Stimulated activated CD8-positive, alpha-beta memory T cell treated with anti-CD3 and anti-CD28 coated beads, Interleukin-15, amount 100 ng/mL, for 1 hour (primary cell): ENCODE measurements at places on chromosomes 5 and 9.

DNA sequence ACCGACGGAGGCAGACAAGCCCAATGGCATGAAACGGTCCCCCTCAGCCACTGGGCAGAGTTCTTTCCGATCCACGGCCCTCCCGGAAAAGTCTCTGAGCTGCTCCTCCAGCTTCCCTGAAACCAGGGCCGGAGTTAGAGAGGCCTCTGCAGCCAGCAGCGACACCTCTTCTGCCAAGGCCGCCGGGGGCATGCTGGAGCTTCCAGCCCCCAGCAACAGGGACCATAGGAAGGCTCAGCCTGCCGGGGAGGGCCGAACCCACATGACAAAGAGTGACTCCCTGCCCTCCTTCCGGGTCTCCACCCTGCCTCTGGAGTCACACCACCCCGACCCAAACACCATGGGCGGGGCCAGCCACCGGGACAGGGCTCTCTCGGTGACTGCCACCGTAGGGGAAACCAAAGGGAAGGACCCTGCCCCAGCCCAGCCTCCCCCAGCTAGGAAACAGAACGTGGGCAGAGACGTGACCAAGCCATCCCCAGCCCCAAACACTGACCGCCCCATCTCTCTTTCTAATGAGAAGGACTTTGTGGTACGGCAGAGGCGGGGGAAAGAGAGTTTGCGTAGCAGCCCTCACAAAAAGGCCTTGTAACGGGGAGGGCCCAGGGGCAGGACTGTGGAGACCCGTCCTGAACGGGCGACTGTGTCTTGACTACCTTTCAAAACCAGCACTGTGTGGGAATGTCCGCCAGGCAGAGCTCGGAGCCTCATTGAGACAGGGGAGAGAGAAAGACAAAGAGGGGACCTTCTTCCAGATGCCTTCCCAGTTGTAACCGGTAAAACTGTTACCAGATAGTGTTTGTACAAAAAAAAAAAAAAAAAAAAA lies 29.9 kb downstream of the CD180 start:
- DNase-seq: peak; percentile 42

- no peak for DNase-seq
These were observed 63.8 kb upstream of the PPARGC1B start for GRCh38 chr5:149666212-149666852.

DNA sequence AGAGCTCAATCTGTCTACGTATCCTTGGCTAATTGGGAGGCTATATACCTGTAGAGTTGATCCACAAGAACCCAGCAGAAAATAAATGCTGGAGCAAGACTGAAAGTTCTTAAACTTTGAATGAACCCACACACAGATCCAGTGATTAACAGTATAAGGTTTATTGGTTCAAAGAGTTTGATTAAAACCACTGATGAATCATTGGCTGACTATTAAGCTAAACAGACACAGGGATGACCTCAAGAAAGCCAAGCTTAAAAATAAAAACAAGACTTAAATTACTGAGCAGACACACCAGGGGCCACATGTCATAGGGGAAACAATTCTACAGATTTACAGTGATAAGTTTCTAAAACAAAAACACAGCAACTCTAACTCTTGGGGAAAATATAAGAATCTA lies 163.6 kb downstream of the SPATA31D1 start:
- no peak for DNase-seq

- DNase-seq: no peak
These were observed 50.3 kb downstream of the MAMDC2 start for GRCh38 chr9:70093944-70094343.

- DNase-seq: no peak
These were observed 138.8 kb downstream of the KDM4C start for GRCh38 chr9:6896562-6896961.

GRCh38 chr9:122213589-122214413 lies 15.0 kb downstream of the LHX6 start:
- peak; percentile 2 for DNase-seq

DNA sequence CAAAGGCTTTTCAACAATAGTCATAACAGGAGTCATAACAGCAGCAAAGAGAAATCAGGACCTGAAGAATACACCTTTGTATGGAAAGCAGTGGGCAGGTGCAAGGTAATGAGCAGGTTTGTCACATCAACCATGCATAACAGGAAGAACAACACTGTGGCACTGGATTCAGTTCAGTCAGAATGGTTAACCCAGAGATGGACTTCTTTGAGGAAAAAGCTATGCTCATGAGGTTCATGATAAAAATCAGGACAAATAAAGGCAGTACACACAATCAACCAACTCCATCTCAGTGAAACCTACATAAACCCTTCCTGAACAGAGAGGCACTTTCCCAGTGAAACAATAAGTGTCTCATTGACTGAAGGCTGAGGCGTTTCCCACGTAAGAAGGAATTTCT lies 27.0 kb downstream of the ABITRAM start:
- no peak for DNase-seq
